ENCODE measurements at places on chromosomes 7 and 10.

DNA sequence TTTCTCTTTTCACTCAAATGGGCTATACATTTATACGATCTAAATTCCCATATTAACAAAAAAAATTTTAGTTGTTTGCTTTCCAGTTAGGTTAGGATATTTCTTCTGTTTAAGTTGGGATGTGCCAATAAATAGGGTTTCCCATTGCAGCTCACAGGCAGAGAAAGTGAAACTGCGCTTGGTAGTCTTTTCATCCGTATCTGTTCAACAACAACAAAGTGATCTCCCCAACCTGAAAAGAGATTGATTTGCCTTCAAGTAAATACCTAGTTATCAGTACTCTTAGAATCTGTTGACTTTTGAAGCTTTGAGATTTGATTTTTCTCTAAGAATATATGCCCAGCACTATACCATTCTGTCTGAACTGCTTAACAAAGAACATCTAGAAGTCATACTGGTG, 143.4 kb downstream of the DYNC1I1 start:
- no peak for DNase-seq

- DNase-seq: no peak
These were observed 116.9 kb downstream of the CDCA7L start for GRCh38 chr7:21828841-21829240.

DNA sequence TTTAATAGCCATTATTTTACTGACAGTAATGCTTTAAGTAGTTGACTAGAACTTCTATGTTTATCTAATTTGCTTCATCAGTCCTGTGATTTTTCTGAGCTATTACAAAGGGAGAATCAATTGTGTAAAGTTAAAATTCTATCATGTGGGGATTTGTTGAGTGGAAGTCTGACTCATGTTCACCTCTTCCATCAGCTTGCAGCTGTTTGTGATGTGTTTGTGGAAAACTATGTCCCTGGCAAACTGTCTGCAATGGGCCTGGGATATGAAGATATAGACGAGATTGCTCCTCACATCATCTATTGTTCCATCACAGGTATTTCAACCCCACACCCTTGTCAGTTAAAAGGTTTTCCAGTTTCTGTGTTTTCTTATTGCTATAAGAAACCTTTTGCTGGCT, 59.9 kb downstream of the SUGCT start:
- no peak for DNase-seq

GRCh38 chr10:95330966-95331453, 40.2 kb upstream of the PDLIM1 start:
- DNase-seq: no peak

- no peak for DNase-seq
These were observed 387.5 kb downstream of the RPS24 start for GRCh38 chr10:78420946-78421735.

DNA sequence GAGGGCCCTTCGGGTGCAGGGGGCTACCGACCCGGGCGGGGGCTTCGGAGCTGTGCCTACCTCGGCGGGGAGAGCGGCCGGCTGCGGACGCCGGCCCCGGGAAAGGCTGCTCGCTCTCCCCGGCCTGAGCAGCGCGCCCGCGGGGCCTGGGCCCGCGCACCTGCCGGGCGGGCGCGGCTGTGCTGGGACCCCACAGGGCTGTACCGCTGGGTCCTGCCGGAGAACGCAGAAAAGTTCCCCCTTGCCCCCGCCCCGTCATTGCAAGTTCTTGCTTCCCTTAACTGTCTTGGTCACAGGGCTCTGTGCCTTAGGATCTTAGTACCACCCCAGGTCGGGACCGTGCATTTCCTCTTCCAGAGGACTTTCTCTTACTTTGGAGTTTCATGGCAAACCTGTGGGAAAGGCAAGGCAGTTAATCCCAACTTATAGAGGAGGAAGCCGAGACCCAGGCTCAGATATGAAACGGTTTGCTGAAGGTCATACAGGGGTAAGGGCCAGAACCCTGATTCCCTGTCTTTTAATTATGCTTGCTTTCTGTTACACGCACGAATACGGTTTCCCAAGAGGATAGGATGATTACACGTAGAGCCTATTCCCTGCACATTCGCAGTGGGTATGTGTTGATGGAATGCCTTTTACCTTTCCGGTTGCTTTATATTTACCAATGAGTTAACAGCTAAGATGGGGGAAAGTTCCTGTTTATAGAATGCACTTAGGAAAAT, 652 bp downstream of the PCGF5 start:
- no peak for DNase-seq

DNA sequence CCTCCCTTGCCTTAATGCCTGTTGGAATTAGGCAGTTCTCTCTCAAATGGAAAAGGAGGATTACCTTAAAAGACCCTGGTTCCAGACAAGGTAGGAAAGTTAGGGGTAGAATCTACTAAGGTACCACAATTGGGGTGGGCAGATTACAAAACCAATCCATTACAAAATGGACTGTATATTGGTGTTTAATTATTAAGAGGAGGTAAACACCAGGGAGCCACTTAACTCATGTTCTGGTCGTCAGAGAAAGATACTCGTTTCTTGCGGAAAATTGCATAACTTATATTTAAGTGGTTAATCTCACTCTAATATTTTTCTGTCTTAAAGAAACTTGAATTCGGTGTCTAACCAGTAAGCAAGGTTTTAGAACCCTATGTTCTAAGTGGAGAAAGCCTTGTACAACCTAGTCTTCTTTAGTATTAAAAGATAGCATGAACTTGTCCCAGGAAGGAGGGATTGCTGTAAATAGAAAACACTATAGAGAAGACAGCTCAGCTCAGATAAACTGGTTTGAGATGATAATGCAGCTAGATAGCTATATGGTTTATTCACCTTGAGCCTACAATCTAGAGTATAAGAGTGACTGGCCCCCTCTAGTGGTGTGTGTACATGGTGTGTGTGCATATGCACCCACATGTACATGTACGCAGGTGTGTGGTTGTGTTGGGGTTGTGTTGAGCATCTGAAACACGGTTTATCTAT, 58.0 kb upstream of the STRIP2 start:
- DNase-seq: peak; percentile 19

DNA sequence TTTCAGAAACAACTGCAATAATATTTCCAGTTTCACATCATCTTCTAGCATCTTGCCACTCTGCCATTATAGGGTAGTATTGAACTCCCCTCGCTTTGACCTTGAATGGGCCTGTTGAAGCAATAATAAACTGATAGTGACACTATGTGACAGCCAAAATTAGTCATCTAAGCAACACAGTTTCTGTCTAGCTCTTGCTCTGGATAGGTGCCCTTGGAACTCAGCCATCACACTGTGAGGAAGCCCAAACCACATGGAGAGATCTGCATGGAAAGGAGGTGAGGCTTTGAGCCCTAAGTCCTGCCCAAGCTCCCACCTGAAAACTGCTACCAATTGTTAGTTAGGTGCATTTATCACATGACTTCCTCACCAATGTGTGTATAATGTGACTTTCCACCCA, 18.1 kb upstream of the KCND2 start:
- DNase-seq: no peak

GRCh38 chr7:117836-118614, 74.3 kb upstream of the FAM20C start:
- DNase-seq: no peak

DNA sequence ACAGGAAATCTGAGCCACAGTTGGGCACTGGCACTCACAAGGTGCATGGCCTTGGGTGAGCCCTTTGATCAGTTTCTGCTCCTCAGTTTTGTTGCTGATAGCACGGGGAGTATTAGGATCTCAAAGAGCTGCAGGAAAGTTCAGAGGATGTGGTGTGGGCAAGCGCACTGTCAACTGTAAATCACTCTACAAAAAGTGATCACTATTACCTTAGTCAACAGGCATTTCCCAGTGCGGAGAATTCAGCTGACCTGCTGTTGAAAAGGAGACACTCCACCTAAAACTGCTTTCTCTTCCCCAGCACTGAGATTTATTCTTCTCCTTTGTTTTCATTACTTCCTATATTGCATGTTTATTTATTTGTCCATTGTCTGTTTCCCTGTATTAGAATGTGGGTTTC, 331.0 kb downstream of the PRPF18 start:
- no peak for DNase-seq

DNA sequence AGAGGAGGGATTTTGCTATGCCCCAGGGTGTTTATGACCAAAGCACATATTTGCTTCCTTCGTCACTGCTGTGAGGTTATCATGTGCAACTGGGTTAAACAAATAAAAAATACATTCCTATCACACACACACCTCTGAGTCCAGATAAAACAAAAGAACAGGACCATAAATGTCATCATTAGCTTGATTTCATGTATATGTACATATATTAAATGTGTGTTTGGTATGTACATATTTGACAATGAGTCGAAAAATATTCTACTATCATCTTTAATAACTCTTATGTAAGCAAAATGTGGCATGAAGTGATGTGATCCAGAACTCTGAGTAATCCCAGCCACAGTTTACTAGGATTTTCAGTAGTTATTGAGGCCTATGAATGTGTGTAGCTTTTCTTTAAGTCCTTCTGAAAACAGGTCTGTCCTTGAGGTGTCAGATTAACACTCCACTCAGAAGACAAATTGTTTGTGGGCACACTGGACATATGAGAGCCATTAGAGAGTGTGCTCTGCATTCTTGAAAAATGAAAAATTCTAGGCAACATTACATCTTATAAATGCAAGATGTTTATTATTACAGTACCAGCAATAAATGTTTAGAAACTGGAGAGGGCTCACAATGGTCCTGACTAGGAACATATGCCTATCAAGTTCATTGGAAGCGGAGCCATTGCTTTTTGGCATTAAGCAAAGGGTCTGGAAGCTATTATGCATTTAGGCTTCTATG, 335.1 kb upstream of the SEMA3A start:
- DNase-seq: no peak

DNA sequence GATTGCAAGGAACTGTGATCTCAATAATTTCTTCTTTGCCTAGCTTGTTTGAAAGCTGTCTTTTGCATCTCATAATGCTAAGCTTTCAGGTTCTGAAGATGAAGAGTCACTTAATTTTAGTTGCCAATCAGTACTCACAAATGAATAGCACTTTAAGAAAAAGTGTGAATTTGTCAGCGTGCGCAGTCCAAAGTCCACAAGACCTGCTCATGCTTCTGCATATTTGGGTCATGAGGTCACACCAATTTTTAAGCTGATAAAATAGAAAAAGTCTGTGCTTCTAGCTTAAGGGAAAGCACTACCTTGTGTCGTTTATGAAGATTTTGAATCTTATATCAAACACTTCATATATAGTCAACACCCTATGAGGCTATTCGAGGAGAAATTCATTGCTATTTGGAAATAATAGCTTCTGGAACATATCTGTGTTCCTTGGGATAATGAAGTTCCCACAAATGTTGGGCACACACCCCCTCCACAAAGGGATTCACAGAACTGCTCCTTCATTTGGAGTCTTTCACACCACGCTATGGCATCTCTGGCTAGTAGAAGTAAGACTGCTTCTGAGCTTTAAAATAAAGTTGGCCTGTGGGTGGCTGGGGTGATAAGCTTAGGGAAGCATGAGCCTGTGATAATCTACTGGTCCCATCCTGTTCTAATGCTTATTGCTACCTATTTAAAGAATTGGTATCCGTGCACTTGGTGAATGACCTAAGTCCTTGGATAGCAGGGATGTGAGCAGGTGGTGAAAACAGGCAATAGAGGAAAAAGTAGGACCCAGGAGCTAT, 33.3 kb downstream of the A1CF start:
- no peak for DNase-seq

DNA sequence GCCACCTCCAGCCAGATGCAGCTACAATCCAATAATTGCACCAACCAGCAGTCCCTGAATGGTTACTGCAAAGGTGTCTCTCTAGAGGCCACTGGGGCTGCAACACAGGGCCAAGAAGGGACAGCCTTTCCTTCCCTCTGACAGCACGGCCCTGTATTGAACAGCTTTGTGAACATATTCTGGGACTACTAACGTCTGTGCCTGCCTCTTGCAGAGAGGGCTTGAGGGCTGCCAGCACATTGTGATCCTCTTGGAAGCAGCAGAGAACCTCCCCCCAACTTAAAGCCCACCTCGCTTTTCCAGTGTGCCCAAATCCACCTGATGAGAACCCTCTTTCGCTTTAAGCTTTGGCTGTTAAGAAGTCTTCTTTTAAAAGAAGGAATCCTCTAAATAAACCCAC, 415.9 kb downstream of the RPS24 start:
- DNase-seq: no peak

- DNase-seq: no peak
These were observed at the start of gene LRMDA for GRCh38 chr10:75431180-75432111. Gene LRMDA, plus strand, starts transcription at chr10:75431624.

DNA sequence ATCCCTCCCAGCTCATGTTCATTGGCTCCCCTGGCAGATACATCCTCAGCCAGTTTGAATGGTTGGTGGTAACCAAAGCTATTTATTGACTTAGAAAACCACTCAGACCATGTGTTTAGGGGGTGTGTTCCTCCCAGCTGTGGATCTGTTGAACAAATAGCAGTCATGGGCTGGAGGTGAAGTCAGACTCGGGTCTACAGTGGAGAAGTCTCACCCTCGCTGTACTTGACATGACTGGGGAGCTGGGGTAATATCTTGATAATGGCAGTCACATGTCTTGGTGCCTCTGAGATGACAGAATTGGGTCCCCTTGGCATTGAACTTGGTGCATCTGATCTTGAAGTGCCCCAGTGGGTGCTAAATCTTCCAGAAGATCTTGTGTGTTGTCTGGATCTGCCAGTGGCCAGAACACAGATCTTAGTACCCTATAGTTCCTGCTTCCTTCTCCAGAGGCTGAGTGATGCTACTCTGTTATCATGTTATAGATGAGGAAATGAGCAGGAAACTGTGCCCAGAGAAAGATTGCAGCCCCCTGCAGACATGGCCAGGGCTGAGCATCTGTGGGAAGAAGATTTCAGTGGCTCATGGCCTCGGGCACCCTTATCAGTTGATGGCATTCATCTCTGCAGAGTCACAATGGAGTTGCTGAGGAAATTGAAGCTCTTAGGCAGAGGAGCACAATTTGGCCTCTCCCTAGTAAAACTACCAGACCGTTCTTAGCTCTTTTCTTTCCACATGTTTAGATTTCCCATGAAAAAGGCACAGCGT, 50.4 kb downstream of the ADRA2A start:
- no peak for DNase-seq

DNA sequence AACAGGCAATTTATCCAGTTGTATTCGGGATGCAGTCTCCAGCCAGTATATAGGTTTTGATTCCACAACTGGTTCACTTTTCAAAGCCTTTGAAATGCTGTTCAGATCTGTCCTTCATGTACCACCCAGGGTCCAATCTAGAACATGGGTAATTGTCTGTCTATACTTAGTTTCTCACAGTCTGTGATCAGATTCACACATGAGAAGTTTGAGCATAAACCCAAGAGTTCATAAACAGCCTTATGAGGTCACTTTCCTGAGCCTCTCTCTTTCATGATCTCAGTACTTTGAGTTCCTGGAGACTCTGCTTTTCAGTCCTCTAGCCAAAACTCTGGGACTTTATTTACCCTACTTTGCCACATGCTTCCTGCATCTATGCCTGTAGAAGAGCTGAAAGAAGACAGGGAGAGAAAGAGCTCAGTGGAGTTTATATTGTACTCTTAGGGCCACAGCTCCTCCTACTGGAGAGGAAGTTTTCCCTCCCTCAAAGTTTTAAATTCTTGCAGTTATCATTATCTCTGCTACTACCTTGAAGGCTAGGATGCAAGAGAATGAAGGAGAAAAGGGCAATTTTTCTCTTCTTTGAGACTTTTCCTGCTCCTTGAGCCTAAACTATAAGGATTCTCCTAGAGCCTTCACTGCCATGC, 172.0 kb downstream of the ZEB1 start:
- no peak for DNase-seq
